ENCODE measurements at places on chromosomes 3 and 15.
A peak's percentile ranks its signal among the peaks of the same experiment; 100 is the strongest.

GRCh38 chr15:39504808-39505207 is 76.1 kb upstream of the THBS1 start:
- DNase-seq: peak; percentile 96

GRCh38 chr3:120286465-120286864 is 1.4 kb upstream of the GPR156 start:
- no peak for DNase-seq

GRCh38 chr3:100246999-100247398 is 13.8 kb upstream of the TBC1D23 start:
- no peak for DNase-seq

DNA sequence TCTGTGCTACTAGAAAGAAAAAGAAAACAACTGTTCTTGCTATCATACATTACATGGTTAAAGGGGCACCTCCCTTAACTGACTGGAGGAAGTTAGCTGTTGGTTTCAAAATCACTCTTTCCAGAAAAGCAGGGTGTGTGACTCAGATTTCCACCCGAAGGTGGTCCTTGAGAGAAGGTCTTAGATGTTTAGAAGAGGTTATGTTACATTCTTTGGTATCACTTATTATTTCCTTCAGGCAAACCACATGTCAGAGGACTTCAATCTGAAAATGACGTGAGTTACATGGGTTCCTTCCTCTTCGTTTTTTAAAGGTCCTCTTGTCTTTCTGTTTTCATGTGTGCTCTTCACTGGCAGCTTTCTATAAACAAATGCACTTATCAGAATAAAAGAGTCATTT is 307.9 kb upstream of the CBLB start:
- DNase-seq: peak; percentile 15

DNA sequence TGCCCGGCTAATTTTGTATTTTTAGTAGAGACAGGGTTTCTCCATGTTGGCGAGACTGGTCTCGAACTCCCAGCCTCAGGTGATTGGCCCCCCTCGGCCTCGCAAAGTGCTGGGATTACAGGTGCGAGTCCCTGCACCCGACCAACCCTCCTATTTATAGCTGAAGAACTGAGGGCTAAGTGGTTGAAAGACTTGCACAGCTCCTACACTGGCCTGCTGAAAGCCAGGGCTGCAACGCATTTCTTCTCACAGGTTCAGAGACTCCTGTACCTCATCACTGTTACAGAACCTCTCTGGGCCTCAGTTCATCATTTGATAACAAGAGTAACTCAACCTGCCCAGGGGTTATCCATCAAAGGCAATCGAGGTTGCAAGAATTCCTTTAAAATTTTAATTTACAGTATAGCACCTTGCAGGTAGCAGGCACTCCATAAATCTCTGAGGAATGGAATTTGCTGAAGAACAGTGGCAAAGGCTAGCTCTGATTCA is 626.5 kb upstream of the TBL1XR1 start:
- DNase-seq: no peak

DNA sequence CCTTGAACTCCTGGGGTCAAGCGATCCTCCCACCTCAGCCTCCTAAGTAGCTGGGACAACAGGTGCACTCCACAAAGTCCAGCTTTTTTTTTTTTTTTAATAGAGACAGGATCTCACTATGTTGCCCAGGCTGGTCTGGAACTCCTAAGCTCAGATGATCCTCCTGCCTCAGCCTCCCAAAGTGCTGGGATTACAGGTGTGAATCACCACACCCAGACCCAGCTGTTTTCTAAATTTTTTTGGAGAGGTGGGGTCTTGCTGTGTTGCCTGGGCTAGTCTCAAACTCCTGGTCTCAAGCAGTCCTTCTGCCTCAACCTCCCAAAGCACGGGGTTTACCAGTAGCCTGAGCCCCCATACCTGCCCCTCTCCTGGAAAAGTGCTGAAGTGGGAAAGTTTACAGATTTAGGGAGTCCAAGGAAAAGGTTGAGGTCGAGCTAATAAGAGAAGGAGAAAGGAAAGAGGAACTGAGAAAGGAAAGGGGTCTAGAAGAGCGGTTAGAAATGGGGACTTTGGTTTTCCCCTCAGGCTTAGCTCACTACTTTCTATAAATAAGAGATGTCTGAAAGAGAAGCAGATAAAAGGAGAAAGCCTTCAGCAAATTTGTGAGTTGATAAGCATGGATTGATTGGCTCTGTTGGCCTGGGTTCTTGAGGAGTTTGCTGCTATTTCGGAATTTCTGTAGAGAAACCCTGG is 23.6 kb downstream of the UBE2E1 start:
- DNase-seq: no peak
